ENCODE measurements at places on chromosomes 6 and 20.

GRCh38 chr20:2659547-2659946, 4.5 kb downstream of the IDH3B start:
- no peak for DNase-seq

GRCh38 chr6:35093118-35093445, 48.1 kb downstream of the TCP11 start:
- DNase-seq: no peak

- DNase-seq: no peak
Observed at GRCh38 chr20:18743665-18744440, 69.7 kb upstream of the SCP2D1 start.

- no peak for DNase-seq
Observed at GRCh38 chr6:27145731-27146455, 101.6 kb upstream of the PRSS16 start.

DNA sequence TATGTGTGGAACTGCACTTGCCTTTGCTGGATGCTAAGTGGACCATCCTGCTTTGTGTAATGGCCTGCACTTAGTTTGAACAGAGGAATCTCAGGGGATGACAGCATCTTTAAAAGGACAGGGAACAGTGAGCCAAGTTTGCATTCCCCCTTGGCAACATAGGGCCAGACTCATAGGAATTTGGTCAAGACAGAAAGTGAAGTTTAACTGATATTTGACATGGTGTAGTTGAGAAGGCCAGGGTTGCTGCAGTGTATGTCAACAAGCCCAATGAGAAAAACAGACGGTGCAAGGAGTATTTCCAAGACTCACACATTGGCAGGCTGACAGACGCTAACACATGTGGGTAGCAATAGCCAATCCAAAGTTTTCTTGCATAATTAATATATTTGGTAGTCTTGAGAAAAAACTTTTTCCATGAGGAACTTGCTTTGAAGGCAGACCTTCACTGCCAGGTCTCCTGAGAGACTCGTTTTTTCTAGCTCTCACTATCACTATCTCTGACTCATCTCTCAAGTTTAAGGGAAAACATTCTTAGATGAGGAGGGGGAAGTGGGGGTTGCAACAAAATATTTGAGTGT, 213.8 kb downstream of the IBTK start:
- DNase-seq: no peak

DNA sequence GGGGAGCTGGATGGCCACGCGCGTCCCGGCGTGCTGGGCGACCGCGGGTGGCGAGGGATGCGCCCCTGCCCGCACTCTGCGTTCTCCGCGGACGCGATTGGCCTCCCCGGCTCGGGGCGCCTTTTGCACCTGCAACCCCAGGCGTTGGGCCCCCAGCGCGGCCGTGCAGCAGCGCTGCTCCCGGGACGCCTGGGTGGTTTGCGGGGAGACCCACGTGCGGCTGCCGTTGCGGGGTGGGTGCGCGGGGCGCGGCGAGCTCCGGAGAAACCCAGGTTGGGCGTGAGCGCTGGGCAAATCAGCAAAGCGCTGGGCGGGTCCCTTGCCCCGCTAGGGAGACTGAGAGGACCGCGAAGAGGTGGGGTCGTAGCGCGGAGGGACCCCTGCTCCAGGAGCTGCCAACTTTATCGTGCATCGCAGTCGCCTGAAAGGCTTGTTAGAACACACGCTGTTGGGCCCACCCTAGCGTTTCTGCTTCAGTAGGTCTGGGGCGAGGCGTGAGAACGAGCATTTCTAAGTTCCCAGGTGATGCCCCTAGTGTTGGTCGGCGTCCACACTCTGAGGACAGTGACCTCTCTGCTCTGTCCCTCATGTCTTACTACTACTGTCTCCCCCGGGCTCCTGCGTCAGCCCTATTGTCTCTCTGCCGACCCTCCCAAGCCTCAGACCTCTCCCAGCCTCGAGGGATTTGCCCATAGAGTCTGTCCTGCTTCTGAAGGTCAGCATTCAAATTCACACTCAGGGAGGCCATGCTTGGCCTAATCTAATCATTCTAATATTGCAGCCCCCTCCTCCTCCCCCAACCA, 538 bp upstream of the ZFP64 start:
- no peak for DNase-seq

DNA sequence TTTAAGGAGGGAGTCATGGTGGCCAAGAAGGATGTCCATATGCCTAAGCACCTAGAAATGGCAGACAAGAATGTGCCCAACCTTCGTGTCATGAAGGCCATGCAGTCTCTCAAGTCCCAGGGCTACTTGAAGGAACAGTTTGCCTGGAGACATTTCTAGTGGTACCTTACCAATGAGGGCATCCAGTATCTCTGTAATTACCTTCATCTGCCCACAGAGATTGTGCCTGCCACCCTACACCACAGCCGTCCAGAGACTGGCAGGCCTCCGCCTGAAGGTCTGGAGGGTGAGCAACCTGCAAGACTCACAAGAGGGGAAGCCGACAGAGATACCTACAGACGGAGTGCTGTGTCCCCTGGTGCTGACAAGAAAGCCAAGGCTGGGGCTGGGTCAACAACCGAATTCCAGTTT, 115.0 kb downstream of the HFE start:
- DNase-seq: no peak

- no peak for DNase-seq
Observed at GRCh38 chr20:54716174-54716747, 240.9 kb downstream of the DOK5 start.

GRCh38 chr6:127120023-127120786, 1.7 kb downstream of the RSPO3 start:
- no peak for DNase-seq

DNA sequence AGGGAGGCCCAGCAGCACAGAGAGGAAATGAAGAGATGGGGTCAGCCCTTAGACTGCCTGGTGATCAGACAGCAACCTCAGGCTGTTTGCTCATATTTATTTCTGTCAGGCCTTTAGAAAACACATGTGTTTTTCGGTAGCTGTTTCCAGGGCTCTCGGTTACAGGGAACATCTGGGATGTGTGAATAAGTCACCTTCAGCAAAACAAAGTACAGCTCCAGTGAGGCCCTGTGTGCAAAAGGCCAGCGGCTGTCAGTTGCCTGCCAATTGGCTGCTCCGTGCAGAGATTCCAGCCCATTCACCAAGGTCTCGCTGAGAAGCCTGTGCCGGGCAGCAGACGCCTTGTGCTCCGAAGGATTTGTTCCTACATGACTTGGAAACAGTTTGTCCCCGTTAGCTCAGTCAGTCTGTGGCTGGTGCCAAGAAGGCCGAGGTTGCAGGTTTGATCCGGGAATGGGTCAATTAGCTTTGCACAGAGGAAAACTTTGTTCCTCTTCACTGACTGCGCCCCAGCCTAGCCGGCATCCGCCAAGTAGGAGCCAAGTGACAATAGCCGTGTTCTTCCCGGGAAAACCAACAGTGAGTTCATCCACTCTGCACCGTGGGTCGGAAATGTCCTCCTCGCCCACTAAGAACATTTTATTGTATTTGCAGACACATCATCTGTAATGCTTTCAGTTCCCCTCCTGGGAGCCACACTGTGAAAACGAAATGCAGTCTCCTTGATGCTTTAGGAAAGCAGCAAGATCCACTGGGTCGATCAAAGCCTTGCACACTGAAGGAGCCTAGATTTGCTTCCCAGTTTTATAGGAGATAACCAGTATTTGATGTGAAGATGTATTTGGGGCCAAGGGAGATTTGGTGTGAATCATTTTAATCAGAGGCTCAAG, 315.4 kb upstream of the CDYL start:
- DNase-seq: no peak

GRCh38 chr6:106287215-106287614, 38.3 kb downstream of the ATG5 start:
- no peak for DNase-seq

GRCh38 chr20:24960861-24961260, 11.8 kb downstream of the CST7 start:
- DNase-seq: no peak

DNA sequence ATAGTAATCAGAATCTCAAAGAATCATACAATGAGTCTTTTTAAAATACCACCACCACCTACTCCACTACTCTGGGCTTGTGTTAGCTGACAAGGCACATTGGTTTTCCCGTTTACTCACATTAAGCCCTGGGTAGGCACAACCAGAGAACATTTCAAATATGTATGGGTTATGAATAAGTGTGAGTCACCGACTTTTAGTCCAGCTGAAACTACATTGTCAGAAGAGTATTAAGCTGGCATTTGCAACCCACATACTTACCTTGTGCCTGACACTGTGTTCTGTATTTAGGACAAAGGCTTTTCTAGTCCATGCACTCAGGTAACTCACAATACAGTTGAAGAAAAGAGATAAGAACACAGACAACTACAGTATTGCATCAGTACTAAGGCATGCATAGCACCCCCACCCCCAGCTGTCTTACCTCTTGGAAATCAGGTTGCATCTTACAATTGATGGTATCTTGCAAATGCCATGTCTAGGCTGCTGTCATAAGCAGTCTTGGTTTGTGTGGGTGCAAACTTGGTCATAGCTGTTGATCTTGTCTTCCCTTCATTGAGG, 40.3 kb upstream of the AHI1 start:
- no peak for DNase-seq

DNA sequence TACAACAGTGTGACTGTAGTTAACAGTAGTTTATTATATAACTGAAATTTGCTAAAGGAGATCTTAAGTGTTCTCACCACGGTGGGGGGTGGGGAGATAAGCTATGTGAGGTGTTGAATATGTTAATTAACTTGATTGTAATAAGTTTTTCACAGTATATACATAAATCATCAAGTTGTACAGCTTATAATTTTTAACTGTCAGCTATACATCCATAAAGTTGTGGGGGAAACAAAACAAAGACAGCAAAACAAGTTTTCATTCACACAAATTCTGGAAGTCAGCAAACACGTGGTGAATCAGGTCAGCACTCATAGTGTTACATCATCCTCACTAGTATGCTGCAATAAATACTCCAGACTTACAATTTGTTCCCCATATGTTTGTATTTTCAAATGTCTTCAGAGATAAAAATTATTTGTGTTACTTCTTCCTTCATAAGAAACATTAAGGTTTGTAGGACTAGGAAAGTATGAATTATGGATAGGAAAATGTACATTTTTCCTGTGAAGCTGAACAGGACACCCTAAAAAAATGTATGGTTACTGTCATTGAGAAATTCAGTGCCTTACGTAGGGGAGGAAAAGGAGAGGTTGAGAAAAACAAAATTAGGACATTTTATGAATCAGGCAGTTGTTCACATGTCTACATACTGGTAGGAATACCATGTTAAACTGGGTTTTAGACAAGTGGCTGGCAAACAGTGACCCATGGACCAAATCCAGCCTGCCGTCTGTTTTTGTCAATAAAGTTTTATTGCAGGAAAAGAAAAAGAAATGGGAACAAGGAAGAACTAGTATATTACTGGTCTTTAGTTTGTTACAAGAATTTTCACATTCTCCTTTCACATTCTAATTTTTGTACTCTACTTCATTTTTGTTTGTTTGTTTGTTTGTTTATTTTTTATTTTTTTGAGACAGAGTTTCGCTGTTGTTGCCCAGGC, 6.0 kb downstream of the SUMO4 start:
- DNase-seq: no peak

- no peak for DNase-seq
Observed at GRCh38 chr6:158560836-158561320, 987 bp downstream of the TMEM181 start.

GRCh38 chr6:583116-583515, 73.8 kb downstream of the HUS1B start:
- DNase-seq: no peak

DNA sequence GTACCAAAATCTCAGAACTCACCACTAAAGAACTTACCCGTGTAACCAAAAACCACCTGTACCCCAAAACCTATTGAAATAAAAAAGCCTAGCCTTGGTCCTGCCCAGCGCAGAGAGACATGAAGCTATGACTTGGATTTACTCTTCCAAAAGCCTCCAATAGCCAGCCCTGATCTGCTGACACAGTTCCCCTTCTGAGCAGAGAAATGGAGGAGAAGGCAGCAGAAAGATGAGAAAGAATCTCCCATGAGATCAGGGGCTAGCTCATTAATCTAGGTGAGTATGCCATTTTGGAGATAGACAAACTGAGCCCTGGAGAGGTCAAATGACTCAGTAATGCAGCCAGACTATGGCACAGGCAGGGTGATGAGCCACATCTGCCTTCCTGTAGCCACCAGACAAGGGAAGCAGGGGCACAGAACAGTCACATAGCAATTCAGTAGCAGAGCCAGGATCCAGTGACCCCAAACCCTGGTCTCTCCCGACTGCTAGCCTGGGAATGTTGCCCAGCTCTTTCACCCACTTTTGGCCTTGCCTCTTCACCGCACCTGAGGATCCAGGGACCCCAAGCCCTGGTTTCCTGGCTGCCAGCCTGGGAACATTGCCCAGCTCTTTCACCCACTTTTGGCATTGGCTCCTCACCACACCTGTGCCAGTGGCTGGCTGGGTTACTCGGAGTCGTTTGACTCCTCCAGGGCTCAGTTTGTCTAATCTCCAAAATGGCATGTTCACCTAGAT, 7.2 kb upstream of the SDCBP2 start:
- no peak for DNase-seq

DNA sequence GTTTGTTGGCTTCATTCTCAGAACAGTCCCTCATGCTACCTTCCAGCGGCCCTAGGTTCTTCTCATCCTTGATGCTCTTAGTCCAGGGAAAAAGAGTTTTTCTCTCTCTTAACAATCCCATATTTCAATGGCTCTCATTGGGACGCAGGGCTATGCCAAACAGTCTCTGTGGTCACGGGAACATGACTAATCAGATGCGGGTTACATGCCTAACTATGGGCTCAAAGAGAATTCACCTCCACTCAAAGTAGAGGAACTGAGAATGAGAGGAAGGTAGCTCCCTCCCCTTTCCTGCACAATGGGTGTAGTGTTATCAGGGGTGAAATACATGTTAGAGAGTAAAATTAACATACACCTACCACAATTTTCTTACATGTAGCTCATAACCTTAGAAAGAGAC, 18.1 kb upstream of the ATRN start:
- DNase-seq: no peak

DNA sequence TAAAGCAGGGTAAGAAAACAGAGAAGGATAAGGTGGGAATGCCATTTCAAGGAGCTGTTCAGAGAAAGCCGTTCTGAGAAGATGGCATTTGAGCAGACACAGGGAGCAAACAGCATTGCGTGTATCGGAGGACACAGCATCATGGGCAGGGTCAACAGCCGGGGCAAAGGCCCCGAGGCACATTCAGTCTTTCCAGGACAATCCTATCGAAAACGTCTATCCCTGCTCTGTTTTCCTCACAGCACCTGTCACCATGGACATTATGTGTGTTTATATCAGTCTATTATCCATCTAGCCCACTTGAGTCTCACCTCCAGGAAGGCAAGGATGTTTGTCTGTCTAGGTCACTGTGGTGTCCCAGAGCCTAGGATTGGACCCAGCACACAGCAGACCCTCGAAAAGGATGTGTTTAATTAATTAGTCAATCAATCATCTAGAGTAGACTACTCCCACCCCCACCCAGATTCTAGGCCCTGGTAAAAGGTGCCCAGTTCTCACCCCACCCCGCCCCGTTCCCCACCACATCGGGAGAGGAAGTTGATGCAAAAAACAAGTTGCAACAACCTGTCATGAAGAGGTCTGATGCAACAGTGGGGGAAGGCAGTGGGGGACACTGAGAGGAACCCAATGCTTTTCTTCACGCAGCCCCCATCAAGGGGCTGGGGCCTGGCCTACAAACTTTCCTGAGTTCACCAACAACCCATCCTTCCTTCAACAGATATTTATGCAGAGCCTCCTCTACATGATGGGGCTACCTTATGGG, 66.6 kb downstream of the PREX1 start:
- DNase-seq: no peak
